Activated CD8-positive, alpha-beta memory T cell treated with anti-CD3 and anti-CD28 coated beads, Interleukin-2, amount 10 ng/mL, durations not matched to agents 7 days and 5 days (primary cell): ENCODE measurements at places on chromosomes 16 and 17. TPM values are rescaled to one million over a fixed set of nuclear protein-coding genes. Genes with fewer than 3 reads are reported as not detected.

TBC1D3K gene
- not detected for total RNA-seq

DNA sequence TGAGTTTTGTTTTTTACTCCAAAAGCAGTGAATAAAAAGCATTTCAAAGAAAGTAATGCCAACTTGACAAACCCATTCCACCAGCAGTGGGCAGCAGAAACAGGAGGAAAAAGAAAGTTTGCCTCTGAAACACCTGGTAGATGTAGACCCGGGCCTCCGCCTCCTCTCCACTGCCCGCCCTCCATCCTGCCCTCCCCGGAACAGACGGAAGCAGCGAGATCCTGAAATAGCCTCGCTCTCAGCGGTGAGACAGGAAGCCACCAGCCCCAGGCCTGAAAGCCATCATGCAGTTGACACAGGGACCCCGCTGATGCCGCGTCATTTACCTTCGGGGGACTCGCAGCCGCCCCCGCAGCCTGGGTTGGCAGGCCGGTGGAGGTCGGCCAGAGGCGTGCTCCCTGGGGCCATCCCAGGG, 67.8 kb downstream of the C16orf78 start:
- DNase-seq = peak; percentile 85
- H3K27ac ChIP-seq = no peak overlapping the region
- H3K4me1 ChIP-seq = peaks cover 20% of the 10 kb centered on the region
- peaks cover 6% of the 10 kb centered on the region for H3K27me3 ChIP-seq
- H3K36me3 ChIP-seq = no peaks in the 10 kb centered on the region
- H3K4me3 ChIP-seq = no peak overlapping the region

RPL38 gene
- total RNA-seq = 988 TPM

GRCh38 chr17:78318843-78319242, 41.0 kb downstream of the SOCS3 start:
- no peaks in the 10 kb centered on the region for H3K36me3 ChIP-seq
- H3K4me3 ChIP-seq = no peak overlapping the region
- H3K4me1 ChIP-seq = peaks cover 24% of the 10 kb centered on the region
- no peak for DNase-seq
- no peak overlapping the region for H3K27ac ChIP-seq

DNA sequence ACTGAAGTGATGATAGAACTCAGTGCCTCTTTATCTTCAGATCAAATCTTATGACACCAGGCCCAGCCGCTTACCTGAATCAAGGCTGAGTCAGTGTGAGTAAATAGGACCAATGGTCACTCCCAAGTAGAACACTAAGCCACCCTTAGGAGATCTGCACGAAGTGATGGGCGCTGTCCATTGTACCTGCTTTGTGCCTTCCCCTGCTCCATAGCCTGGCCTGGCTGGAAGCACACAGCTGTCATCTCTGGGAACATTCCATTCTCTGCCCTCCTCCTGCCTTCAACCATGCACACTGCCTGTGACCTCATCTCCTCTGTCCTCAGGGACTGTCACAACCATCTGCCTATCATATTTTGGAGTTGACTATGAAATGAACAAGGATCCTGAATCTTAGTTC, 279.5 kb upstream of the ASIC2 start:
- H3K36me3 ChIP-seq = no peaks in the 10 kb centered on the region
- no peak for DNase-seq
- H3K4me3 ChIP-seq = no peak overlapping the region
- H3K4me1 ChIP-seq = no peaks in the 10 kb centered on the region
- no peak overlapping the region for H3K27ac ChIP-seq

GRCh38 chr17:44207743-44208142, 8.1 kb upstream of the ATXN7L3 start:
- DNase-seq = no peak
- H3K27me3 ChIP-seq = no peaks in the 10 kb centered on the region
- H3K27ac ChIP-seq = no peak overlapping the region
- no peak overlapping the region for H3K4me3 ChIP-seq

CPPED1 gene
- total RNA-seq = 20.5 TPM

DNA sequence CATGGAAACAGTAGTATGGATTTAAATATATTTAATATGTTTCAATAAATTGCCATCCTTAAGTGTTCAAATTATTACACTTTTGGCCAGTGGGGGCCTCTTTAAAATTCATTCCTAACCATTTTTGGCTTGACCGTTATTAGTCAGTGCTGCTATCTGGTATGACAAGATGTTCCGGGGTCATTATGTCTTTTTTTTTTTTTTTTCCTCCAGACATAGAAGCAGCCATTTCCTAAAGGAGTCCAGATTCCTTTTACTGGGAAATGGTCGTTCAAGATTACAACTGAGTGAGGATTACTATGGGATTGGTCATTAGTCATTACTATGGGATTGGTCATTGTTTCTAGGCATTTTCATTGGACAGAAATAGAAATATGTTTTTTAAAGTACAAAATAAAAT, 53.4 kb downstream of the NF1 start:
- H3K36me3 ChIP-seq = peaks cover 6% of the 10 kb centered on the region
- no peak overlapping the region for H3K27ac ChIP-seq
- H3K4me3 ChIP-seq = no peak overlapping the region
- no peaks in the 10 kb centered on the region for H3K27me3 ChIP-seq
- H3K4me1 ChIP-seq = peaks cover 9% of the 10 kb centered on the region
- no peak for DNase-seq

PPL gene
- not detected for total RNA-seq

- no peak for DNase-seq
- H3K27me3 ChIP-seq = no peaks in the 10 kb centered on the region
- peak overlapping the region; percentile 94 for H3K4me3 ChIP-seq
These were observed 7.8 kb downstream of the RARA start for GRCh38 chr17:40316571-40317344.

GRCh38 chr16:68642436-68643101, 2.5 kb upstream of the CDH3 start:
- DNase-seq = no peak
- peaks cover 10% of the 10 kb centered on the region for H3K4me1 ChIP-seq
- no peak overlapping the region for H3K27ac ChIP-seq
- H3K4me3 ChIP-seq = no peak overlapping the region
- peaks cover 3% of the 10 kb centered on the region for H3K36me3 ChIP-seq
- H3K27me3 ChIP-seq = peaks cover 62% of the 10 kb centered on the region

DNA sequence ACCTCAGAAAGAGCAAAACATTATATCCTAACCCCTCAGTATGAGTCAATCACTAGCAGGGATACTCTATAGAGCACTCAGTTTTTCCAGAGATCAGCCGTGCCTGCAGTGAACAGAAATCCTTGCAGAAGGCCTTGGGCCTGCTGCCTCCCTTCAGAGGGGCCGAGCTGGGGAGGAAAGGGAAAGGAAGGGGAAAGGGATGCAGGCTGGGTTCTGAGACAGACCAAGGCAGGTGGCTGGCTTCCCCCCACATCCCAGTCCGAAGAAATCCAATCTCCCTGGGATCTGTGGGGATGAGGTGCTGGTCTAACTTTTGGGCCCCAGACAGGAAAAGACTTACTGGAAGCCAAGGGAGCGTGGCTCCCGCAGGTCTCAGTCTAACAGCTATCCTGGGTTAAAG, 25.3 kb downstream of the SRL start:
- no peak overlapping the region for H3K4me3 ChIP-seq
- no peak for DNase-seq
- H3K27ac ChIP-seq = no peak overlapping the region
- no peaks in the 10 kb centered on the region for H3K36me3 ChIP-seq

MARVELD3 gene
- total RNA-seq = not detected

TEX14 gene
- total RNA-seq = 0.35 TPM

DNA sequence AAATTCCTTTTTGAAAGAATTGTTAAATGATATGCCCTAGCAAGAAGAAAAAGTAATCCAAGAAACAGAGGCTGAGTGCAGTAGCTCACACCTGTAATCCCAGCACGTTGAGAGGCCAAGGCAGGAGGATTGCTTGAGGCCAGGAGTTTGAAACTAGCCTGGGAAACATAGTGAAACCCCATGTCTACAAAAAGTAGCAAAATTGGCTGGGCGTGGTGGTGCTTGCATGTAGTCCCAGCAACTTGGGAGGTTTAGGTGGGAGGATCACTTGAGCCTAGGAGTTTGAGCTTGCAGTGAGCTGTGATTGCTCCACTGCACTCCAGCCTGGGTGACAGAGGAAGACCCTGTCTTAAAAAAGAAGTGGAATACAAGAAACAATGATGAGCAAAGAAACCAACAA, 56.1 kb downstream of the NT5M start:
- no peak for DNase-seq
- no peaks in the 10 kb centered on the region for H3K36me3 ChIP-seq
- H3K4me3 ChIP-seq = no peak overlapping the region
- H3K4me1 ChIP-seq = no peaks in the 10 kb centered on the region
- peaks cover 28% of the 10 kb centered on the region for H3K27me3 ChIP-seq
- no peak overlapping the region for H3K27ac ChIP-seq

TP53TG3F gene
- total RNA-seq = not detected

GRCh38 chr17:42453439-42453838, 5.2 kb upstream of the ATP6V0A1 start:
- H3K36me3 ChIP-seq = no peaks in the 10 kb centered on the region
- no peak overlapping the region for H3K27ac ChIP-seq
- no peak for DNase-seq
- peaks cover 18% of the 10 kb centered on the region for H3K4me1 ChIP-seq

MYH2 gene
- total RNA-seq = not detected

- H3K27me3 ChIP-seq = peaks cover 12% of the 10 kb centered on the region
- no peak overlapping the region for H3K4me3 ChIP-seq
- H3K36me3 ChIP-seq = peaks cover 5% of the 10 kb centered on the region
These were observed 5.7 kb downstream of the GRN start for GRCh38 chr17:44350733-44351226.

DNA sequence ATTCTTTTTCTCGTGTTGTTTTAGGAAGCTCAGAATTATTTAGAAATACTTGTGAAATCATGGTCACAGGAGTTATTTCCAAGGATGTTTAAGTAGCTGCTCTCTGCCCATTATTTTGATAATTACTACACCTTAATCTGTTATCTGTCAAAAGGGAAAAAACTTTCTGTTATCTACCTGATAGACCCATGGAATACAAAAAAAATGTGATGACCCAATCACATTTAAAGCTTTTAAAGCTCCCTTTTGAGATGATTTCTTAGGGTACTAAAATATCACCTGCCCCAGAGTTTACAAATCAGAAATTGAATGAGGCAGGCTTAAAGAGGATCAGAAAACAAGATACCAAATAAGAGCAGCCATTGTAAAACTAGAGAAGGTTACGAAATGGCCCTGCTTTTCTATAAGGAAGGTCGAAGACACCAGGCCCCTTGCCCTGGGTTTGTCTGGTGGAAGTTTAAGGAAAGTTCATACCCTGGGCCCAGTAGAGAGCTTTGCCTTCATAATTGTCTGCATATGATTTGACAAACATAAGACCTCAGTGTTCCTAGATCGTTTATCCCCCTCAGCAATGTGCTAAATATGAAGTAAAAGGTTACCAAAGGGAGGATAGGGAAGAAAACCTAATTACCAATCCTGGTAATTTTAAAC, 149.9 kb upstream of the TBX2 start:
- H3K4me1 ChIP-seq = peaks cover 23% of the 10 kb centered on the region
- no peaks in the 10 kb centered on the region for H3K27me3 ChIP-seq
- H3K4me3 ChIP-seq = no peak overlapping the region

DNA sequence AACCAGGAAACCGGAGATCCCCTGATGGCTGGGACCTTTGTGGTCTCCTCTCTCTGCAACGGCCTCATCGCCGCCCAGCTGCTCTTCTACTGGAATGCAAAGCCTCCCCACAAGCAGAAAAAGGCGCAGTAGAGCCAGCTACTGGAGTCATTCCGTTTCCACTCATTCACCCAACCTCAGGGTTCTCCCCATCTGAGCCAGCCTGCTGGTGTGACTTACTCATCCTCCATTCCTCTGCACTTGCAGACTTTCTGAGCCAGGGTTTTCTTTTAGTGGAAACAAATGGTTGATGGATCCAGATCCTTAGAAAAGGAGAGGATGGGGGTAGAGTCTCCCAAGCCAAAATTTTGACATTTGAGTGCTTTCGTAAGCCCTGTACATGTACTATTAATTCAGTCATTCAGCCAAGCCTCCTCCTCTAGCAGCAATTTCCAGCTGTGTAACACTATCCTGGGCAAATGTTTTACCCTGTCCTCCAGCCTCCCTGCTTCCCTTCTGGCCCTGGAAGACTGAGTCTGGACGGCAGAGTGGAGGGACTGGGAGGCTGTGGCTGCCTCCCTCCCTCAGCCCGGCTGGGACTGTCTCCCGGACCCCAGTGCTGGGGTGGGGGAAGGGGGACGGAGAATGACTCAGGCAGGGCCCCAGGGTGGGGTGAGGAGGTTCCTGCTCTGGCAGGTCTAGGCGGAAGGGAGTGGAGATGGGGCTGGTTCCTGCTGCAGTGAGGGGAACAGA, 2.3 kb downstream of the SOX15 start:
- H3K36me3 ChIP-seq = peaks cover 24% of the 10 kb centered on the region
- H3K4me1 ChIP-seq = peaks cover 24% of the 10 kb centered on the region
- DNase-seq = no peak
- H3K4me3 ChIP-seq = no peak overlapping the region
- H3K27me3 ChIP-seq = no peaks in the 10 kb centered on the region
